ENCODE measurements at places on chromosomes 6 and 20.

DNA sequence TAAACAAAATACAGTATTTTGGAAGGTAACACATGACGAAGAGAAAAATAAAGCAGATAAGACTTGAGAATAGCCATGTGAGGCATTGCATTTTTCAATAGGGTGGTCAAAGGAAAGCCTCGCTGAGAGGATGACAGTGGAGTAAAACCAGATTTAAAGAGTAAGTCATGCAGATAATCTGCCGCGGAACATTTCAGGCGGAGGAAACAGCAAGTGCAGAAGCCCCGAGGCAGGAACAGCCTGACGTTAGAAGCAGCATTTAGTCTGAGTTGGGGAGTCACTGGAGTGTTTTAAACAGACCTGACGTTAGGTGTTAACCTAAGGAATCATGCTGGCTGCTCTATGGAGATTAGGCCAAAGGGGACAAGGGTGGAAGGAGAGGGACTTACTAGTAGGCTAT lies 65.0 kb upstream of the VSTM2L start:
- no peak for DNase-seq

- DNase-seq: peak; percentile 65
These were observed 3.5 kb upstream of the PRIM2 start for GRCh38 chr6:57313711-57314471.

DNA sequence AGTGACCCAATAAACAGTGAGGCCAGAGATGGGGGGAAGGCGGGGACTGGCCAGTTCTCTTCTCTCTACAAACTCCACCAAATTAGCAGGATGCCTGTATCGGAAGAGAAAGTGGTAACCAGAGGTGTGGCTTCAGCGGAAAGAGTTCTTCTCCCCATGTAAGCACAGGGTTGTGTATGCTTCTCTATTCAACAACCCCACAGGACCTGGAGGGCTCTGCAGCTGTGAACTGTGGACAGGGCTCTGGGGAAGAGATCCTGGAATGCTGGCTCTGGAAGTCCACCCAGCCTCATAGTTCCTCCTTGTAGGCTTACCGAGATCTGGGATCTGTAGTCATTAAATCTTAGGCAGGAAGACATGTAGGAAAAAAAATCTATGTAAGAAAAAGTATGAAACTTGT lies 186.2 kb downstream of the FOXC1 start:
- no peak for DNase-seq

DNA sequence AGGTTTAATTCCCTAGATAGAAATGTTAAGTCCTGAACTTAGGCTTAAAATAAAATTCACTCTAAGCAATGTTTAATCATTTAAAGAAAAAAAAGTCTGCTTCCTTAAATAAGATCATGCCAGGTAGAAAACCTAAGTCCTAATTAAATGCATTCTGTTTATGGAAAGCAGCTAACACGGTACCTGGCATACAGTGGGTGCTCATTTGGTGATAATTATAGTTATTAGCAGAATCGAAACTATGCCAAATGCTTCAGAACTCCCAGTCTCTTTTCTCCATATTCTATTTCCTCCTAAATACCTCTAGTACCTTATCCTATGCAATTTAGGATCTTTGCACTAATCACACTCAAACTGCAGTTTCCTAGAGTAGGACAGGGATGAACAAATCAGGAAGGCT lies 331.8 kb downstream of the EPHA7 start:
- no peak for DNase-seq

DNA sequence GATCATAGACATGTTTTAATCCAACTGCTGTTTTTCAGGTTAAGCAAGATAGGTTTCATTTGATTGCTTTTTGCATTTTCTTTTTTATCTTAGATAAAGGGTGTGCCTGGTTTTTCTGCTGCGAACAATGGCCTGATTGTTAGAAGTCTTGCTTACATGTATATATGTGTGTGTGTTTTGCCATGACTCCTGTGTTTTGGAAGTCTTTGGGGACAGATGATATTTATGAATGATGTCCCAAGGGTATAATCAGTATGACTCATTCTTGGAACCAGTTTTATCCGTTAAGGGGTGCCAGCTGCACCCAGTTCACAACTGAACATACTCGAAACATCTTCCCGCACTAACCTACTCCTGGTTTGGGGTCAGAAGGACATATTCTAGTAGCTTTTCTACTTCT lies 230.1 kb upstream of the SUPT3H start:
- DNase-seq: no peak

- DNase-seq: no peak
These were observed 2.4 kb upstream of the DEFB119 start for GRCh38 chr20:31392836-31393235.

GRCh38 chr6:14883921-14884320 lies 361.9 kb upstream of the JARID2 start:
- peak; percentile 35 for DNase-seq

- no peak for DNase-seq
These were observed 119.0 kb upstream of the MCHR2 start for GRCh38 chr6:100112855-100113508.

GRCh38 chr6:158868890-158869825 lies 50.0 kb upstream of the EZR start:
- peak; percentile 94 for DNase-seq

DNA sequence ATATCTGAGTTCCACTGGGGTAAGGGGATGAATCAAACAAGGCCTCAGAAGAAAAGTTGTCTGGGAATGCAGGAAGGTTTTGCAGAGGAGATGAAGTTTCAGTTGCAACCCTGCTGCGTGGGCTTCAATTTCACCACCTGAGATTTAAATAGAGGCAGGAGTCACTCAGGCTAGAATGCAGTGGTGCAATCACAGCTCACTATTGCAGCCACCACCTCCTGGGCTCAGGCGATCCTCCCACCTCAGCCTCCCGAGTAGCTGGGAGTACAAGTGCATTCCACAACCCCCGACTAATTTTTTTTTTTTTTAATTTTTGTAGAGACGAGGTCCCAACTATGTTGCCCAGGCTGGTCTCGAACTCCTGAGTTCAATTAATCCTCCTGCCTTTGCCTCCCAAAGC lies 1.5 kb upstream of the ZNF165 start:
- no peak for DNase-seq

- no peak for DNase-seq
These were observed 30.7 kb downstream of the SSR1 start for GRCh38 chr6:7282097-7282906.

GRCh38 chr6:9131616-9132015 lies 696.3 kb upstream of the SLC35B3 start:
- no peak for DNase-seq

DNA sequence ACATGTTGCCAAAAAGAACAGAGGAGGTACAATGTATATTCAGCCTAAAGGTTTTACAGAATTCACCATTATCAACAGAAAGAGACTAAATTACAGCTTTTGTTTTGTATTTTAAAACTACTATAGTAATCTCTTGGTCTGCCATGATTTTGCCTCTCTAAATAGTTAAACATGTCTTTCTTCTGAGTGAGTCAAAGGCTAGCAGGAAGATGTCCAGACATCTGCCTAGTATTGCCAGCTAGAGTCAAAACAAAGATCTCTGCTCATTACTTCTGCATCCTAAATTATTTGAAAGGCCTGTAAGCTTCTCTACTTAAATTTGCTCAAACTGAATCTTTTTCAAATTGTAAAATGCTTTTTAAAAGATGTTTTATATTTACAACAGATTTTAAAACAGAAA lies 8.8 kb downstream of the ASF1A start:
- DNase-seq: no peak

DNA sequence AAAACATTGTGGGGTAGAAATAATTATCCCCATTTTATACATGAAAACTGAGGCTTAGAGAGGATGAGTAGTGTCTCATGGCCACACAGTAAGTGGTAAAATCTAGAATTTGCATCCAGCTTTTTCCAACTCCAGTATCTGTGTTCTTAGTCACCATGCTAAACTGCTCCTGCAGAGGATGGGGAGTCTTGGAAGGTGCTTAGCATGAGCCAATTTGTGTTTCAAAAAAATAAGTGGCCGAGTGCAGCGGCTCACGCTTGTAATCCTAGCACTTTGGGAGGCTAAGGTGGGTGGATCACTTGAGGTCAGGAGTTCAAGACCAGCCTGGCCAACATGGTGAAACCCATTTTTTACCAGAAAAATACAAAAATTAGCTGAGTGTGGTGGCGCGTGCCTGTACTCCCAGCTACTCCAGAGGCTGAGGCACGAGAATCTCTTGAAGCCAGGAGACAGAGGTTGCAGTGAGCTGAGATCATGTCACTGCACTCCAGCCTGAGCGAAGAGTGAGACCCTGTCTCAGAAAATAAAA lies 2.4 kb downstream of the C6orf89 start:
- DNase-seq: no peak

- DNase-seq: peak; percentile 49
These were observed 62.0 kb upstream of the EPB41L1 start for GRCh38 chr20:36092398-36093024.

DNA sequence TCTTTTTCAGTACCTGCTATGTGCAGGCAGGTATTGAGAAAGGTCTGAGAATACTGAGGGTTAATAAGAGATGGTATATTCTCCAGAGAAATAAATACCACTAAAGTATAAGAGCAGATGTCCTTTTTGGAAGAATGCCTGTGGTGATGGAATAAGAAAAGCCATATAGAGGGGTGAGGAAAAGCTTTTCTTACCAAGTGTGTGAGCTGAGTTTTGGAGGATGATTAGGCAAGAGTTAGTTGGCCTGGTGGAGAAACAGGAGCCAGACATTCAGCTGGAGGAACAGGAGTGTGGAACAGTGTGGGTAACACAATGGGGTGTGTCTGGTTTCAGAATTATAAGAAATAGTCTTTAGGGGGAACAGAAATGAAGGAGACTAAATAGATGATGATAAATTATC lies 19.9 kb downstream of the ZNF451 start:
- no peak for DNase-seq

- DNase-seq: no peak
These were observed 337.5 kb downstream of the EPHA7 start for GRCh38 chr6:93081901-93082300.

- DNase-seq: peak; percentile 87
These were observed 93.4 kb downstream of the DACT2 start for GRCh38 chr6:168226061-168226752.

DNA sequence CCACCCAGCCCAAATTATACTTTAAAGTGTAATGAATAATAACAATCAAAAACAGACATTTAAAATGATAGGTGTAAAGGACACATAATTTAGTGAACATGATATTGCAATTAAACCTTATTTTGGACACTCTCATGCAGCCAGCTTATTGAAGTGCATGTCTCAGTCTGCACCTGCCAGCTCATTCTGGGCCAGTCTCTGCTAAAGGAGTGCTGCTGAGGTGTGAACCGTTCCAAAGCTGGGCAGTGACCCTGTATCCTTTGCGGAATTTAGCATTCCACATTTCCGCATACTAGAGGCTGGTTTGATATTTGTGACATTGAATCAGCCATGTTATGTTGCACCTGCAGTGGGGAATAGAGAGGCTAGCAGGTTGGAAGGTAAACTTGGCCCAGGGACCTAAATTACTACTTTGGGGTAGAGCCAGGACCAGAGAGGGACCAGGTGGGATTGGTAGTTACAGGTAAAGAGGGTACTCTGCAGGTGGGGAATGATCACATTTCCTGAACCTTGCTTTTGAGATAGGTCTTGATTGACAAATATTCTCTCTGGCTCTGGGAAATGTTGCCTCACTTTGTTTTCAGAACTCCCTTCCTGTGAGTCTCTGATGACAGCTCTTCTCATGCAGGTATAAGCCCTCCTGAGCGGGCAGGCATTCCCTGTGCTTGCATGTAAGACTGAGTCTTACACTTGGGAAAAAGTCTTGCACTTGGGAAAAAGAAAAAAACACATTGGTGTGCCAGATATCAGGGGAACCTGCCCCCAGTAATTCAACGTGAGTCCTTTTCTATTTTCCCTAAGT lies 26.2 kb downstream of the TULP4 start:
- DNase-seq: no peak

GRCh38 chr20:59835448-59836395 lies 97.7 kb downstream of the SYCP2 start:
- peak; percentile 82 for DNase-seq

- no peak for DNase-seq
These were observed 98.4 kb upstream of the PRSS16 start for GRCh38 chr6:27149150-27149549.

- no peak for DNase-seq
These were observed 283.4 kb upstream of the TBX18 start for GRCh38 chr6:85047818-85048217.

DNA sequence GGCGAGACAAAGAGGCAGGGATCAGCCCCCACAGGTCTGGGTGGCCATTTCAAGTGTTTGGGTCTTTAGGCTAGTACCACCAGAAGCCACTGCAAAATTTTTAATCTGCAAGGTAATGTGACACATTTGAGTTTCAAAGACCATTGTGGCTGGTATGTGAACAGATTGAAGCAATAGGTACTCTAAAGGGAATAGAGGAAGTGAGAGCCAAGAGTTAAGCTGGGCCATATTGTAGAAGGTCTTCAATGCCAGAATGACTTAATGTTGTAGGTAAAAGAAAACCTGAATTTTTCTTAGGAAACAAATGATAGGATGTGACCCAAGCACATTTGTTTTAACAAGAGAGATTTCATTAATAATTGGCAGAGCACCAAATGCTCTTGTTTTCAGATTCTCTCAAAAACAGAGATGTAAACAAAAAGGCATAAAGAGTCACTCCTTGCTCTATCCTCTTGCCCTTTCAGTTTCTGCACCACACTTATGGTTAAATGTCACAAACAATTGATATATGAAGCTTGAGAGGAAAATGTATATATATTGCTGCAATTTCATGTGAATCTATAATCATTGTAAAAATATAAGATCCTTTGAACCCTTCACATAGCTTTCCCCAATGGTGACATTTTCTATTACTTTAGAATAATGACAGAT lies 307.1 kb upstream of the PLN start:
- DNase-seq: no peak

- no peak for DNase-seq
These were observed 27.7 kb downstream of the AKIRIN2 start for GRCh38 chr6:87674290-87674689.

GRCh38 chr6:2962004-2962403 lies 9.4 kb downstream of the SERPINB6 start:
- no peak for DNase-seq

DNA sequence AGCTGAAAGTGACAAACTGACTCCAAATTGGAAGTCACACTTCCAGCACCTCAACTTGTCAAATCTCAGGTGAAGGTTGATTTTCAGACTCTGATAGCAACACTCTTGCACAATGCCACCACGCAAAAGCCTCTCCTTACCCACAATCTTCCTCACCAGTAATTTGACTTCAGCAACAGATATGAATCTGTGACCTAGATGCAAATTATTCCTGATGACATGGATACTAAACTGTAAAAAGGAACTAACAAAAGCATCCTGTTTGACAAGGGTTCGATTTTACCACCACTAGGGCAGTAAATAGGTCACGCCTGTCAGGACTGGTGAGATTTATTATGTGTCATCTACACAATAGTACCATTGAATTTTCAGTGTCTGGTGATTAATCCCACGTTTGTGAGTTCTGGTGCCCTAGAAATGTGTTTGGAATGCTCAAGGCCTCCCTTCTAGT lies 134.4 kb upstream of the COL21A1 start:
- no peak for DNase-seq

- no peak for DNase-seq
These were observed 2.7 kb downstream of the BCAS1 start for GRCh38 chr20:54067606-54068174.

- DNase-seq: no peak
These were observed 654.8 kb upstream of the POU3F2 start for GRCh38 chr6:98179606-98180005.

GRCh38 chr6:125818225-125818657 lies 27.5 kb downstream of the NCOA7 start:
- DNase-seq: no peak

GRCh38 chr6:33698494-33698893 lies 13.0 kb downstream of the UQCC2 start:
- no peak for DNase-seq
